ENCODE measurements at places on chromosomes 2 and 18. TPM values are rescaled to one million over a fixed set of nuclear protein-coding genes. Genes with fewer than 3 reads are reported as not detected.

DNA sequence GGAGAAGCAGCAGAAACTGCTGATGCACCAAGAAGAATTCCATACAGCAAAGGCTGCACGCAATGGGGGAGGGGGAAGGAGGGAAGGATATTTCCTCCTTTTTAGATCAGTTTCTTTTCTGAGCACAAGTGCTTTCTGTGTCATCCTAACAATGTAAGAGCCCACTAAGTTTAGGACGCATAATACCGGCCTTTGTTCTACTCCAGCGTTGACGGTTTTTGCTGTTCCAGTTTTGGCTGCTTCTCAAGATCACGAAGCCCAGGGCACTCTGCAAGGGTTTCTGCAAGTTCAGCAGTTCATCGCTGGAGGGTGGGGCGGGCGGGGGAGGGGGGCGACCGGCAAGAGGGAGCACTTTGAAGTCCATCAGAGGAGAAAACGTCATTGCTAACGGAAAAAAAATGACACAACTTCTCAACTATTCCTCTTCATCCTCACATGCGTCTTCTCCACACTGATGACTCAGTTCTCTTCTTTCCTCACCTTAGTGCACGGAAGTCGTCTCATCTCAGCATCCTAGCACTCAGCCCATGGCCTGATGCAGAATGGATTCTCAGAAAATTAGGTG is 8.7 kb downstream of the FAM178B start:
- no peak for DNase-seq

- no peak for DNase-seq
Measured at GRCh38 chr2:96073170-96073775, 38.6 kb upstream of the GPAT2 start.

Gene HOXD8
- 2.8 TPM for total RNA-seq

DNA sequence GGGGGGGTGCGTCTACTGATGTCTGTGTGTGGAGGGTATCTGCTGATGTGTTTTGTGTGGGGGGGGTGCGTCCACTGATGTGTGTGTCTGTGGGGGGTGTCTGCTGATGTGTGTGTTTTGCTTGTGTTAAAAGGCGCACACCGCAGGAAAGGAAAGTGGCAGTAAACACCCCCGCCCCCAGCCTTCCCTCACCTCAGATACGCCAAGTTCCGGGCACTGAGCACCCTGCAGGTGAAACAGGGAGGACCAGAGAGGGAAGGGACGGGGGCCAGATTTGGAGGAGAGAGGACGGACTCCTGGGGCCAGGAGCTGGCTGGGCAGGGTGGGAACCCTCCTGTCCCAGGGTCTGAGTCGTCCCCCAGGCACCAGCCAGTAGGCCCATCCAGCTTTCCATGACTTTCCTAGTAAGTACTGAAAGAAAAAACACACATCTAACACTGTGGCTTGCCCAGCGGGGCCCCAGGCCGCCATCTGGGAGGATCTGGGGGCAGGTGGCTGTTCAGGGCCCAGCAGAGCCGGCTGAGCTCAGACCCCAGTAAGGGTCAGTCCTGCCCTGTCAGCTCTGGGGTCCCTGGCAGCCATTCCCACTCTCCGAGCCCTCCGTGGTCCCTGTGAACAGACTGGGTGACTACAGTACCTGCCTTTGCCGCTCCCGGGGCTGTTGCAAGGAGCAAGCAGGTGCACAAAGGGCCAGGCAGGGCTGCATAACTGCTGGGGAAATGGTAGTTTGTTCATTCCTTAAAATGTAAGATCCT is 126.9 kb downstream of the NFATC1 start:
- no peak for DNase-seq

Gene COX5B
- total RNA-seq: 244 TPM

DNA sequence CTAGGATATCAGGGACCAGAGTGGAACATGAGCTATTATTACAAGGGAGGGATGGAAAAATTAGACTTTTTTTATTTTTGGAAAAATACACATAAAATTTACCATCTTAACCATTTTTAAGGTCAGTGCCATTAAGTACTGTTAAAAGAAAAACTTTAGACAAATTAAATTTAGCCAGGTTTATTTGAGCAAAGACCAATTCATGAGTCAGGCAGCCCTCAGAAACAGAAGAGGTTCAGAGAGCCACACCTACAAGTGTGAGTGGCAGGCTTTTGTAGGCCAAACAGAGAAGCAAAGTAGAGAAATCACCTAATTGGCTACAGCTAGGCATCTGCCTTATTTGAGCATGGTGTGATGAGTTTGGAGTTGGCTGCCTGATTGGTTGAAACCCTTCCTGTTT is 301.3 kb upstream of the RAB12 start:
- DNase-seq: no peak

All from type B pancreatic cell (in vitro differentiated cells).